ENCODE measurements at places on chromosomes 1 and 21.

DNA sequence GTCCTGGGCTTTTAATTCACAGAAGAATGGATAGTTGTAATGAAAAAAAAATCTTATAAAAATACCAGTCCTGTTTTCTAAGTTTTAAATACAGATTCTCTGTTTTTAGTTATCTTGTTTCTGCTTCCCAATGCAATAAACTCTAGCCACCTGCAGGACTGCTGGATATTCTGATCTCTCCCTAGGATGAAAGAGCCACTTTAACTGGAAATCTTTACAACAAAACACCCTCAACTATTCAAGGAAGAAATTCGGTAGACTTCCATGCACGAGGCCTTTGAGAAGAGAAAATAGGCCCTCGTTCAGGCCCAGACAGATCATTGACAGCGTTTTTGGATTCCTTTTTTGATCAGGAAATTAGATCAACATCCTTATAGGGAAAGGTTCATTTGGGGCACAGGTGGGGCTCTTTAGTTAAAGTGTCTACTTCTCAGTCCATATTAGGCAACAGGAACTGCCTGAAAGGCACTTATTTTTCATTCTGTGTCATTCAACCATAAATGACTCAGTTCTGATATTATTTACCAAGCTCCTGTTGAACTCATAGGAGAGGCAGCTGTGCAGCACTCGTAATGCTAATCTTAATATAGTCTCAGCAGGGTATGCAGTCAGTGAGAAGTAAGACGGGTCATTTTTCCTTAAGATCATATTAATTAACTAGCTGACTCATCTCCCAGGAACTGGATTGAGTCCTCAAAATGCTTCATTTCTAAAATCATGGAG, 71.1 kb upstream of the ERRFI1 start:
- DNase-seq, result peak; percentile 91

- no peak for DNase-seq
Measured at GRCh38 chr1:20211511-20211931, 25.2 kb upstream of the PLA2G2C start.

GRCh38 chr1:174746024-174746808, 253.5 kb upstream of the CACYBP start:
- no peak for DNase-seq

- DNase-seq, result no peak
Measured at GRCh38 chr1:8727809-8728213, 89.6 kb downstream of the RERE start.

- DNase-seq, result peak; percentile 74
Measured at GRCh38 chr1:98794196-98794886, 132.8 kb downstream of the SNX7 start.

DNA sequence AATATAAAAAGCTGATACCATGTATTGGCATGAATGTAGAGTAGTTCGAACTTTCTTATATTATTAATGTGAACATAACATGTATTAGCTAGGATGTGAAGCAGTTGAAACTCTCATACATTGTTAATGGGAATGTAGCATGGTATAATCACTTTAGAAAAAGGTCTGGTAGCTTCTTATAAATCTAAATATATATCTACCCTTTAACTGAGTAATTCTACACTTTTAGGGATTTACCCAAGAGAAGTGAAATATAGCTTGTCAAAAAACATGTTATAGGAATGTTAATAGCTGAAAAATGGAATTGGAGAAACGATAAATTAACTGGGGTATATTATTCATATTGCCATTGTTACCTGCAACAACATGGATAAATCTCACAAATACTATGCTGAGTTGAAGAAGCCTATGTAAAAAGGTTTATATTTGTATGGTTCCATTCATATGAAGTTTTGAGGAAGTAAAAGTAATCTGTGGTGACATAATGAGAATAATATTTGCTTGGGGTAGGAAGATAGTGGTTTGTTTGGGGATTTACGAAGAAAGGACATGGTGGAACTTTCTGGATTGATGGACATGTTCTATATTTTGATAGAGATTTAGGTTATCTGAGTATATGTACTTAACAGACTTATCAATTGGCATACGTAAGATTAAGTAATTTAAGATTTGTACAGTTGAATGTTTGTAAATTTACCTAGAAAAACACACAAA, 76.6 kb downstream of the MAST2 start:
- no peak for DNase-seq

DNA sequence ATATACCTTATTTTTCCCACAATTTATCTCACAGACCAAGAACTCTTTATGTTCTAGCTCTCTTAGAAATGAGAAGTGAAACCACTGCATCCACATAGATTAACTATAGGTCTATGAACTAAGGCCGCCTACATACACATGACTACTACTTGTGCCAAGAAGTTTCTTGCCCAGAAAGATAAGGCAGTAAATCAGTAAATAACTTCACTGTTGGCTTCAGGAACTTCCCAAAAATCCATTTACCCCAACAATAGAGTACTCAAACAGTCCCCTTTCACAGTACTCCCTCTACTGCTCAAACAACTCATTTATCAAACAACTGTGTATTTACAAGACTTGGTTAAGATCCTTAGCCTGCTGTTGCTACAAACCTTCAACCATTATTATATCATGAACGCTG, 96.5 kb downstream of the NME7 start:
- DNase-seq, result no peak

DNA sequence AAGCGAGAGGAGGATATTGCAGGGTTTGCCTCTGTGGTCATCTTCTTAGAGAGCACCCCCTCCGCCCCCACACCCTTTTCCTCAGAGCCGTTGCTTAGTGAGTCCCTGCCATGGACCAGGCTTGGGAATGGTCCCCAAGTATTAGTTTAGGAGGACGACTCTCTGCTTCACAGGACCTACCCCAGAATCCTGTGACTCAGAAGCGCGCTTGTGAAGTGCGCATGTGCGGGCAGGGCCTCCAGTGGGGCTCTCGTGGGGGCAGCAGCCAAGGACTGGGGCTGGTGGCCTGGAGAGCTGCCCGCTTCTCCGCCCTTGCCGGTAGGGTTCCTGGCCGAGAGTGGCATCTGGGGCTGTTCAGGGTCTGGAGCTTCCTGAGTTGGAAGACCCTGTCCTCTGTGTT, 37.3 kb upstream of the HMGN1 start:
- DNase-seq, result peak; percentile 43

DNA sequence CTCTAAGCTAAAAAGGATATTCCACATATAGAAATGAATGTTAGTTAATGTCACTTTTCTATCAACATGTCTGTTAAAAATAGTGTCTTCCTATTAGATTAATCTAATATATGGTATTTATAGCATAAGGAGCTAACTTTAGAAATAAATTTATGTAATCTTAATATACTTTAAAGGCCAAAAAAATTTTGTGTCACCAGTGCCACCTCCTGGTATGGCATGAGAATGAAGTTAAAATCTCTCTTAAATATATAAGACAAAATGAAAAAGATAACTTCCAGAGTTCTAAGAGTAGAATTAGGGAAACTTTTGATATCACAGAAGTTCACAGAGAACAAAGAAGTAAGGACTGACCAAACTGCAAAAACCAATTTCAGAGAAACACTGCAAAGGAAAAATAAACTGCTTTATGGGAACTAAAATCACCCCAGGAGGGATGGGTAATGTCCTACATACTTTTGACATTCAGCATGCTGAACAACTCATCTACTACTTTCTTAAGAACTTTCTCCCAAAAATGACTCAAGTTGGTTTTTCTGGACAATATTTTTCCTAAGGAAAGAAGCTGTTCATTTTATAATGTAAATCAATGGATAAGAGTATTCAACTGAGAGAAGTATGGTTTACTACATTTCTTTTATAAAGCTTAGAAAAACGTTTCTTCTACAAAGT, 82.8 kb downstream of the TRIM33 start:
- peak; percentile 27 for DNase-seq

DNA sequence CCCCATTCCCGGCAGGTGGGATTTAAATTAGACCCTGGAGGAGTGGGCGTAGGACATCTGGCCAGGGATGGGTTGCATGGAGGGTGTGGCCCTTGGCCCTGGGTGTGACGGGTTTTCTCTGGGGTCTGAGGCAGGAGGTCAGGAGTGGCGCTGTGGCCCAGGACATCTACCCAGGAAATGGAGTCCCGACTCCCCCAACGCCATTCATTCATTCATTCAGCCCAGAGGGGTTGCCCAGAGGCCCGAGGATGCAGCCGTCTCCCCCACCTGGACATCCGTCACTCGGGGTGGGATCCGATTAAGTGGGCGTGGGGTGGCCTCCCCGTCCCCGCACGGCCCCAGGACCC, 663 bp downstream of the ATP13A2 start:
- no peak for DNase-seq
